DMS153 (cell line): ENCODE measurements at places on chromosomes 11 and 22.
A peak's percentile ranks its signal among the peaks of the same experiment; 100 is the strongest.

- DNase-seq = no peak
Observed at GRCh38 chr11:13446444-13446843, 16.6 kb downstream of the BTBD10 start.

- DNase-seq = peak; percentile 71
Observed at GRCh38 chr11:16815047-16815767, 76.8 kb downstream of the C11orf58 start.

GRCh38 chr11:116888024-116888423 lies 50.6 kb upstream of the APOA1 start:
- no peak for DNase-seq

DNA sequence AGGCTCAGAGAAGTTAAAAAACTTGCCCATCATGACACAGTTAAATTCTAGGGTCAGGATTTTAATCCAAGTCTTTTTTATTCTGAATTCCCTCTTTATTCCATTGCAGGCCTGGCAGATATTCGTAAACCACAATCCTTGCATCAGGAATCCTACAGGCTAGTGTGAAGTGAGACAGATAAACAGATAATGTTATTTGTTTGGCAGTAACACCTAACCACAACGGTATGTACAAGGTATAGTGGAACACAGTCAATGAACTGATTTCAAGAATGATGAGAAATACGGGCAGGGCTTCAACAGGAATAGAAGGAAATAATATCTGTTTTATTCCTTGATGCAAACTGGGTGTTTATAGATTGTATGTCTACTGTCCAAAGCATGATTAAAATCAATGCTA lies 32.0 kb upstream of the NARS2 start:
- DNase-seq = no peak

- DNase-seq = no peak
Observed at GRCh38 chr11:43242401-43242800, 69.4 kb upstream of the API5 start.

DNA sequence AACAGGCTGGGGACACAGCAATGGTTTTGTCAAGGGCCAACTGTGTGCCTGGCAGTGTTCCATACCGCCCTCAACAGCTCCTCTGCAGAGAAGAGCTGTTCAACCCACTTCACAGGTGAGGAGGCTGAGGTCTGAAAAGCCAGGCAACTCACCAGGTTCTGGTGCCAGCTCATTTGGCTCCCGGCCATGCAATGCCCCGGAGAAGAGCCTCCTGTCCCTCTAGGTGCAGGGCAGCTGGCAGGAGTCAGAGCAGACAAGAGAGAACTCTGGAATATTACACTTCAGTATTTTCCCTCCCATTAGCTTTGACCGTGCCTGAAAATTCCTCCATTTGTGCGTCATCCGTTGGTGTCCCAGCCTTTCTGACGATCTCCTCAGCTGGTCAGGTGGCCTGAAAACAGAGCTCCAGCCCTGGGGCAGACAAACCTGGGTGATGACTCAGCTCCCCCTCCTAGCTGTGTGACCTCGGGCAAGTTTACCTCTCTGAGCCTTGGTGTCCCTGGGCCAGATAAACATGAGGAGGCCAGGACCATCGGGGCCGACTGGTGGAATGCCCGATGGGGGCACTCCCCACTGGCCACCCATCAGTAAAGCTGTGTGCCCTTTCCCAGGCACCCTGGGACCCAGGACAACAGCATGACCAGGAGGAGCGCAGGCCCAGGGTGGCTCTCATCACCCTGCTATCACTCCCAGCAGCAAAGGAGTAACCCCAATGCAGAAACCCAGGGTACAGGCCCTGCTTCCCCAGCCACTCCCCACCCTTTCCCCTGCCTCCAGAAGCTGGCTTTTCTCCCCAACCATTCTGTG lies 9.6 kb upstream of the C1QTNF6 start:
- DNase-seq = no peak

GRCh38 chr11:40188848-40189247 lies 1270.6 kb downstream of the LRRC4C start:
- peak; percentile 83 for DNase-seq

- DNase-seq = no peak
Observed at GRCh38 chr11:86355256-86355655, 19.4 kb upstream of the CCDC81 start.

DNA sequence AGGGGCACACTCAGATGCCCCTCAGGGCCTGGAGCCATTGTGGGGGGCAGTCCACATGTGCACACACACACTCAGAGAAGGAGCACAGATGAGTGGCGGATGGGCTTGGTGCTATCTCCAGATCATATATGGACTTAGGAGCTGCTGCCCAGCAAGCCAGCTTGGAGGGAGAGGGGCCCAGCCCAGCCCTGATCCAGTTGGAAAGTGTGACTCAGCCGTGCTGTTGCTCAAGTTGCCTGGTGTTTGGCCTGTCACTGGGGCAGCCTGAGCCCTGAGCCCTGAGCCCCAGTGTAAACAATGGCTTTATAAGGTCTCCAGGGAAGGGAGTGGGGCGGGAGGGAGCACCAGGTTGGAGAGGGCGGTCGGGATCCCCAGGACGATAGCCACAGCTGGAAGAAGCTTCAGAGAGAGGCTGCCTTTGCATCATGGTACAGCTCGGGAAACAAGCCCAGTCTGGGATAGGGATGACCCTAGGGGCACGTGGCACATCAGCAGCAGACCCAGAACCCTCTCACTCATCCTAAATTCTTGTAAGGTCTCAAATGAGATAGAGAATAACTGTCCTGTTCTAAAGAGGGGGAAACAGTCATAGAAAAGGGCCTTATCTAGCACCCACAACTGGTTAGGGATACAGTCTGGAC lies 4.8 kb downstream of the SELENOM start:
- no peak for DNase-seq

GRCh38 chr22:28051787-28052356 lies 132.8 kb upstream of the PITPNB start:
- DNase-seq = peak; percentile 13

DNA sequence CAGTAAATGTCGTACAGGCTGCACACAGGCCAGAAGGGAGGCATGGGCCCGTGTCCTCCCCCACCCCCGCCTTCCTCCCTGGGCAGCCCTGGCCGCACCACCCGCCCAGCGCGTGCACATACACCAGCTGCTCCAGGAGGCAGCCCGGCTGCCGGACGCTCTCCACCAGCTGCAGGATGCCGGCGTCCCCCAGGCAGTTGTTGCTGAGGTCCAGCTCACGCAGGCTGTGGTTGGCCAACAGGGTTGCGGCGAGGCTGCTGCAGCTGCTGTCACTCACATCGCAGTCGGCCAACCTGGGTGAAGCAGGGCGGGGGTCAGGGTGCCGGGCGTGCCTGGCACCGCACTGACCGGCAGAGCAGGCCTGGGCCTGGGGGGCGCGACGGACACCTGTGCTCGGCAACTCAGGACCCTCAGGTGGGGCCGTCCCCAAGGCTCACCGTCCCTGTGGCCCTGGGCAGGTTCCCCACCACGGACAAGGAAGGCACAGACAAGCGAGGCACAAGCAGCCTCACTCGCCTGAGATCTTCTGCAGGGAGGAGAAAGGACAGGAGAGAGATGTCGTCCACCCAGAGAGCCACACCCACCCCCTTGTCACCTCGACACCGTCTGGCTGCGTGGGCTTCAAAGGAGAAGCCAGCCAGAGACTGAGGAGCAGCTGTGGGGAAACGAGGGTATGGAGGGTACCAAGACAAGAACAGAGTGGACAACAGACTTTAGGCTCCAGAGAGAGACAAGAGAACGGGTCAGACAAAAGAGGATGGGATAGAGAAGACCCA lies 12.1 kb downstream of the RNH1 start:
- no peak for DNase-seq

- no peak for DNase-seq
Observed at GRCh38 chr11:33900159-33900840, 8.4 kb upstream of the LMO2 start.

DNA sequence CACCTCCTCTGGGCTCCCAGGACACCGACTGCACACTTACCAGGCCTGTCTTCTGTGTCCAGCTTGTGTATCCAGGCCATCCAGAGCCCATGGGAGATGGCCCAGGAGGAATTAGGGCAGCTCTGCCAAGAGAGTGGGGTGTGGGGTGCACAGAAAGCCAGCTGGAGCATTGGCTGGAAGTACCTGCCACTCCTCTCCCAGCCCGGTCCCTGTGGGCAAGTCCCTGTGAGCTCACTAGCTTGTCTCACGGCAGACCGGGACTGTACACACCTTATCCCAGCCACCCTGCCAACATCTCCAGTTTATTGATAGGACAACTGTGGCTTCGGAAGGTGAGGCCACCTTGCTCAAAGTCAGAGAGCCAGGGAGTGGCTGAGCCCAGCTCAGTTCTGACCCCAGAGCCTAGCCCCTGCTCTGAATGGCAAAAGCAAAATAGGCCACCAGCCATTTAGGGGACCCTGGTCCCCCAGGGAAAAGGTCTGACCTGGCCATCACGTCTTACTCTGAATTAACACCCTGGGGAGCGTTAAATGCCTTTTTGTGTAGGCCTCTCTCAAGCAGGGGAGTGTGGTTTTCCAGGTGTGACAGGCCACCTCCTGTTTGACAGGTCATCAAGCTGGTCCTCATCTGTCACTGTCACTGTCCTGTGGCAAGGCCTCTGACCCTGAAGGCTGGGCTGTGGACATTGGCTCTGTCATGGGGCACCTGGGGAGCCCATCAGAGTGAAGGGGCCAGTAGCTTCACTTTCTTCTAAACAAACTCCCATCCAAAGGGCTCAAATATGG lies 15.1 kb downstream of the UQCR10 start:
- DNase-seq = no peak

DNA sequence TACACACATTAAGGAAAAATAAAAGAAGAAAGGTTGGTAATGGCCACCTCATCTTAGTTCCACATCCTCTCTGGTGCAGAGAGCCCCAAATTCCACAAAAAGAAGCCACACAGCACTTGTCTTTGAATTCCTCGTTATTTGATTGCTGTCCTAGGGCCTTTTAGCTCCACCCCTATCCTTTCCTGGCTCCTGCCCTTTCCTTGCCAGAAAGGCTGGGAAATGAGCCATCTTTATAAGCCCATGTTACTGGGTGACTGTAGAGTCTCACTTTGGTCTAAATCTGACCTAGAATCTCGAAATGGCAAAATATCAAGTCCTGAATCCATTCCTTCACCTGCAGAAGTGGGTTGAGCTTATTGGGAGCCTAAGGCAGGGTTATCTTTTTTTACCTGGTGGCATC lies 4.3 kb upstream of the TMEM132A start:
- no peak for DNase-seq

- no peak for DNase-seq
Observed at GRCh38 chr22:38523479-38523878, 17.4 kb upstream of the DDX17 start.

GRCh38 chr22:39013942-39014722 lies at the start of gene APOBEC3C:
TSS of gene APOBEC3C (plus strand) at chr22:39014257. CDS start at chr22:39014363, 106 bp downstream.
- DNase-seq = peak; percentile 51

GRCh38 chr22:30423301-30423958 lies 2.1 kb upstream of the MTFP1 start:
- no peak for DNase-seq

DNA sequence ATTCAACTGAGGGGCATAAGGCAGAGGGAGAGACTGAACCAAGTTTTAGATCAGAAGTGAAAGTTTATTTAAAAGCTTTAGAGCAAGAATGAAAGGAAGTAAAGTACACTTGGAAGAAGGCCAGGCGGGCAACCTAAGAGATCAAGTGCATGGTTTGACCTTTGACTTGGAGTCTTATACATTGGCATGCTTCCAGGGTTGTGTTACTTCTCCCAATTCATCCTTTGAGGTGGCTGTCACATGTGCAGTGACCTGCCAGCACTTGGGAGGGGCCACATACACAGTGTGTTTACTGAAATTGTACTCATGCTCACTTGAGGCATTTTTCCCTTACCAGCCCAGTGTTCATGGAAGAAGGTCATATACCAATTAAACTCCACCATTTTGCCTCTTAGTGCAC lies 30.4 kb downstream of the CYP2R1 start:
- no peak for DNase-seq

DNA sequence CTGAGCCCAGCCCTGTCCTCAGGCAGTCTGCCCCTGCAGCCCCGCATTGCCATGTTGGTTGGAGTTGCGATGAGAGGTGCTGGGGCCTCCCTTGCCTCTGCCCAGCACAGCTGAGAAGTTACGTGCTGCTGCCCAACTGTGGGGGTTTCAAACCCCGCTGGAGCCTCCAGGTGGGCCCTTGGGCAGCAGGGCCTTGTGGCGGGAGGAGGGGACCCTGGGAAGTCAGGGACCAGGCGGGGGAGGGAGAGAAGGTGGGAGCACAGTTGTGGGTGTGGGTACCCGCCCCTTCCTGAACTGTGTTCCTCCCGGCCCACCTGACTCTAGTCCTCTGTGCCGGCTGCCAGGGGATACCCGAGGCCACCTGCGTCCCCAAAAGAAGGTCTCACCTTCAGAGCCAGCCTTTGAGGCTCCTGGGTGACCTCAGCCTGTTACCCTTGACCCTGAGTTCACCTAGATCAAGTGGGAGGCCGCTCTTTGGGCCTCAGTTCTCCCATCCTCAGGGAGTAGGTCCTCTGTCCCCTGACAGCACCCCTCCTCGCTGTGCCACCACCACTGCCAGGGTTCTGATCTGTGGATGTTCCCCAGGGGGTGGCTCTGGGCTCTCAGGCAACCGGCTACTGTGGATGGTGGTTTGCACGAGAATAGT lies 7.7 kb upstream of the CCDC188 start:
- DNase-seq = no peak

DNA sequence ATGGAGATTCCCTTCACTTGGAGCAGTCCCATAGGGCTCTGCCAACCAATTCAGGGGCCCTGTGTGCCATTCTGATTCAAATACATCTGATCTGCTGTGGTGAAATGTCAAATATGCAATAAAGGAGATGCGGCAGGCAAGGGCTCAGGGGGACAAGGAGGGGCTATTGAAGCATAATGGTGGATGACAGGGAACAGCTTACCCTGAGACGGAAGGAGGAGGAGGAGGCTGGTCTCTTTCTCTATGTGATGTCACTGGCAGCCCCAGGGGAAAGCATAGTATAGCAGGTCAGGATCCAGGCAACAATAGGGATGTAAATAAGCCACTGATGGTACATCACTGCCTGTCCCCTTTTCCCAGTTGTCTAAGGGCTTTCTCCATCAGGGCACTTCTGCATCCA lies 350.9 kb upstream of the SYN3 start:
- no peak for DNase-seq

GRCh38 chr22:42399315-42400271 lies 32.6 kb downstream of the NFAM1 start:
- DNase-seq = peak; percentile 99

DNA sequence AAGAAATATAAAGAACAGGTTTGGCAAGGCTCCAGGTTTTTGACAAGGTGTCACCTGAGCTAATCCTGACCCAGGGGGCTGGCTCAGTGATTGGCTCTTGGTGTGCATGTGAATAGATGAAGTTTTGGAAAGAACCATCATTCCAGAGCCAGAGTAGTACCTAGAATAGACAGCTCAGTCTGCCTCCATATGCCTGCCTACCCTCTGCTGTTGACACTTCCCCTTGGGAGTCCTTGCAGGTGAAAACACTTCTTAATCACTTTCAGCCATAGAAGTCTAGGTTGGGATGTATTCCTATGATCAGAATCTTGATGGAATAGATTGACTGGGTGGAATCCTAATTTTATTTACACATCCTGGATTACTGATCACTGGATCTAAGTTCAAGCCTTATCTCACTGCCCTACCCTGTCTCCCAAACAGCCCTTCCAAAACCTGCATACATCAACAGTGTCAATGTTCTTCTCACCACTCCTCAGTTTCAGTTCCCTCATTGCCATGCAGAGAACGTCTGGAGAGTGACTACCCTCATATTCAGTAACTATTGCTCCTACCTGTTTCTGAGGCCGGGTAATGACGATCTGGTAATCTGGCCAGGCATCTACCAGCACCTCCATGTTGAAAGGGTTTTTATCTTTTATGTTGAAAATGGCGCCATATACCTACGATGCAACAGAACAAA lies 6.7 kb downstream of the GLYATL2 start:
- no peak for DNase-seq

- DNase-seq = no peak
Observed at GRCh38 chr11:113048820-113049768, 87.9 kb downstream of the NCAM1 start.
